ENCODE measurements at places on chromosomes 13 and 19.

DNA sequence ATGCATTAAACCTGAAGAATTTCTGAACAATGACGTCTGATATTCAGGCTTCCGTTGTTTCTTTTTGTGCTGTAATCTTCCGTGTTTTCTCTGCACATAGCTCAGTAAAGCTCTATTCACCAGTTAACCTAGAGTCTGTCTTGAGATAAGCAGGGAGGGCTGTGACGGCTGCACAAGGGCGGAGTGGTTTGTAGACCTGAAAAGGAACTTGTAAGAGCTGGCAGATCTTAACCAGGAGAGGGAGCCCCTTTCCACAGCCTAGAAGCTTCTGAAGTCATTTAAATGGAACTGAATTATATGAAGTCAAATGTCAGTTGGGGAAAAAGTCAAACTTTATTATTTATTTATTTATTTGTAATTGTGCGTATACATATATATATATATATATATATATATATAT lies 27.5 kb downstream of the DPRX start:
- no peak for DNase-seq

GRCh38 chr13:110010404-110011138 lies 224.2 kb upstream of the IRS2 start:
- no peak for DNase-seq

DNA sequence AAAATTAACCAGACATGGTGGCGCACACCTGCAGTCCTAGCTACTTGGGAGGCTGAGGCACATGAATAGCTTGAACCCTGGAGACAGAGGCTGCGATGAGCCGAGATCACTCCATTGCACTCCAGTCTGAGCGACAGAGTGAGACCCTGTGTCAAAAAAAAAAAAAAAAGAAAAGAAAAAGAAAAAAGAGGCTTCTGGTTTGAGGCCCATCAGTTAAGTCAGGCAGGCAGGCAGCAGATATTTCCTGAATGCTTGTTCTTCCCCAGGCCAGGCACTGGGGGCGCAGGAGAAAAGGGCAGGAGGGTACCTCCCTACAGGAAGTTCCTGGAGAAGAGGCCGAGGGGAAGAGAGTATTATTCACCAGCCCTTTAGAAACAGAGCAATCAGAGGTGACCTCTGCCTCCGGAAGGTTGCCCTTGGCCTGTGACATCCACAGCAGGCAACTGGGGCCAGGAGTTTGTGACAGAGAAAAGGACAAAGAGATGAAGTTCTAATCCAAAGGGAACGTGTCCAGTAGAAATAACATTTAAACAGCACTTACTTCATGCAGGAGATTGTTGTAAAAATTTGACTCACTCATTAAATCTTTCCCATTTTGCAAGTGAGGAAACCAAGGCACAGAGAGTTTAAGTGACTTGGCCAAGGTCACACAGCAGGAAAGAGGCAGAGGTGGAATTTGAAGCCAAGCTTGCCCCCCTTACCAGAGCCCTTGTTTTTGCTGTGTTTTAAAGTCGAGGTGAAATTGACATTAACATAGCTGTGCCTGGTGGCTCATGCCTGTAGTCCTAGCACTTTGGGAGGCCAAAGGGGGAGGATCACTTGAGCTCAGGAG lies 4.3 kb upstream of the RLN3 start:
- no peak for DNase-seq

GRCh38 chr19:33133438-33134031 lies 1.6 kb downstream of the WDR88 start:
- DNase-seq, result no peak

DNA sequence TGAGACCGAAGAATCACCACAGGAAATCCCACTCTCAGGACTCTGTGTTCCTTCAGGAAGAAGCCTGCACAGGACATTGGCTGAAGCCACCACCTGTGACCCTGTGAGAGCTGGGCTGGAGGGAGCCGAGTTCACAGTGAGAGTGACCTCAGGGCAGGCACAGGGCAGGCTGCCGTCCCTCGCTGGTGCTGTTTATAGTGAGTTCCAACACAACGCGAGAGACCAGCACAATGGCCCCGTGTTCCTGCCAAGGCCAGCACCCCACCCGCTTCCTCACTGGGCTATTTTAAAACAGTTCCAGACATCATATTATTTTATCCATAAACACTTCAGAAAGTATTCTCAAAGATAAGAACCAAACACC lies 18.4 kb upstream of the GAS6 start:
- DNase-seq, result no peak

DNA sequence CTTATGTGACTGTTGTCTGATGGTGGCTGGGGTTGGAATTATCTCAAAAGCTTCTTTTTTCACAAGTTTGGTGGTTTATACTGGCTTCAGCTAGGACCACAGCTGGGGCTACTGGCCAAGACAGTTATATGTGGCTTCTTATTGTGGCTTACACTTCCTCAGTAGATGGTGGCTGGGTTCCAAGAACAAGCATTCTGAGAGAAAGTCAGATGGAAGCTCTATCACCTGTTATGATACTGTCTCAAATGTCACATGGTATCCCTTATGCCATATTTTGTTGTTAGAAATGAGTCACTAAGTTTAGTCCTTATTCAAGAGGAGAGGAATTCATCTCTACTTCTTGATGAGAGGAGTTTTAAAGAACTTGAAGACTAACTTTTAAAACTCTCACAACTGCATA lies 41.6 kb downstream of the NDFIP2 start:
- DNase-seq, result no peak

GRCh38 chr19:11290256-11290655 lies 5.7 kb upstream of the TSPAN16 start:
- no peak for DNase-seq

DNA sequence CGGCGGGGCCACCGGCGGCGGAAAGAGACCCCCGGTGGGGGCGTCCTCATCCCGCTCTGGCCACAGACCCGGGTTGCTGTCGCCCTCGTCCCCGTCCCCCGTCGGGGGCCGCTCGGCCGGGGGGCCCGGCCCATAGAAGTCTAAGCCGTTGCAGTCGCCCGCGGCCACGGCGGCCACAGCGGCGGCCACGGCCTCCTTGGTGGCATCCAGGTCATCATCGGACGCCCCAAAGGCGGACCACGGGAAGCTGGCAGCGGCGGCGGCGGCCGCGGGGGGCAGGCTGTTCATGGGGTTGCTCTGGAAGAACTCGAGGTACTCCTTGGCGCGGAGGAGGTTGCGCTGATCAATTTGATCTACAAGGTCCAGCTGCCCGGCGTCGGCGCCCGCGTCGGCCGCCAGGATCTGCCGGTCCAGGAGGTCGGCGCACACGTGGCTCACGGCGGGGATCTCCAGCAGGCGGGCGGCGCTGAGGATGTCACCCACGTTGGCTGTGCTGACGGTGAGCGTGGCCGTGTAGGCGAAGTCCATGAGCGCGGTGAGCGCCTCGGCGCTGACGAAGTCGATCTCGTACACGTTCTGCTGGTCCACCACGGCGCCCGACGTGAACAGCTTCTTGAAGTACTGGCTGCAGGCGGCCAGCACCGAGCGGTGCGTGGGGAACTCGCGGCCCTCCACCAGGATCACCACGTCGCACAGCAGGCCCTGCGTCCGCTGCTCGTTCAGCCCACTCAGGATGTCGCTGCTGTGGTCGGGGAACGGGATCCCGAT lies 12.1 kb downstream of the ZBTB7A start:
- DNase-seq, result no peak

DNA sequence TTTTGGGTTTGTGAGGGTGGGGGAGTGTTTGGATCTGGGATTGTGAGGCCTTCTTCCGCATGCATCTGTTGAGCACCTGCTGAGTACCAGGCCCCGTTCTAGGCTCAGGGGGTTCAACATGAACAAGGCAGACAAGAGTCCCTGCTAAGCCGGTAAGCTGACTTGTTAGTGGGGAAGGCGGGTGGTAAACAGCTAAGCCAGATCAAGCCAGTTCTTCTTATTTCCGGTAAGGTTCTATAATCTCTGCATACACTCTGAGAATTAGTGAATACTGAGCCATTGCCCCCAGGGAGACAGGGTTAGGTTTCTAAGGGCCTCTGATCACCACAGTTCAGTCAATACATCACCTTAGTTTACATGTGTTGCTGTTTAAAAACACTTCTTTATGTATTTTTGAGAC lies 9.9 kb upstream of the EHD2 start:
- no peak for DNase-seq

- DNase-seq, result no peak
Measured at GRCh38 chr19:10036601-10037071, 23.4 kb downstream of the RDH8 start.

- DNase-seq, result no peak
Measured at GRCh38 chr13:75881109-75881775, 245.1 kb downstream of the LMO7 start.

DNA sequence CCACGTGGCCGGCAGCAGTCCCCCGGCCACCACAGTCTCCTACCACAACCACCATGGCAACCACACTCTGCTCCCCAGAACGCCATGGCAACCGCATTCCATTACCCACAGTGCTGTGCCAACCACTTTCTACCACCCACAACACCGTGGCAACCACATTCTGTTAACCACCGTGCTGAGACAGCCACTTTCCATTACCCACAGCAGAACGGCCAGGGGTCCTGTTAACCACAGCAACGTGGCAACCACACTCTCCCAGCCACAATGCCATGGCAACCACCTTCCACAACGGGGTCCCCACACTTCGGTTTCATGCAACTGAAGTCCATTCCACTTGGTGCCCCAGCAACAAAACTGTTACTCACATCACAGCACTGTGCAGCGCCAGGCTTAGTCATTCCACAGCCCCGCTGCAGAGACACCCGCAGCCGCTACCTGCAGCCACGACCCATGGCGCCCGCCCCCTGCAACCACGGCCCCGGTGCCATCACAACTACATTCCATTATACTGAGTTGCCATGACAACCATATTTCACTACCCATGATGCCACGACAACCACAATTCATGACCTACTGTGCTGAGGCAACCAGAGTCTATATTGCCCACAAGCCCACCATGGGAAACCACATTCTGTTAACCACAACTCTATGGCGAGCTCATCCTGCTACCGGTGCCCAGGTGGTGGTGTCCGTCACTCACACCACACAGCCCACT lies 10.0 kb downstream of the DPF1 start:
- DNase-seq, result no peak

DNA sequence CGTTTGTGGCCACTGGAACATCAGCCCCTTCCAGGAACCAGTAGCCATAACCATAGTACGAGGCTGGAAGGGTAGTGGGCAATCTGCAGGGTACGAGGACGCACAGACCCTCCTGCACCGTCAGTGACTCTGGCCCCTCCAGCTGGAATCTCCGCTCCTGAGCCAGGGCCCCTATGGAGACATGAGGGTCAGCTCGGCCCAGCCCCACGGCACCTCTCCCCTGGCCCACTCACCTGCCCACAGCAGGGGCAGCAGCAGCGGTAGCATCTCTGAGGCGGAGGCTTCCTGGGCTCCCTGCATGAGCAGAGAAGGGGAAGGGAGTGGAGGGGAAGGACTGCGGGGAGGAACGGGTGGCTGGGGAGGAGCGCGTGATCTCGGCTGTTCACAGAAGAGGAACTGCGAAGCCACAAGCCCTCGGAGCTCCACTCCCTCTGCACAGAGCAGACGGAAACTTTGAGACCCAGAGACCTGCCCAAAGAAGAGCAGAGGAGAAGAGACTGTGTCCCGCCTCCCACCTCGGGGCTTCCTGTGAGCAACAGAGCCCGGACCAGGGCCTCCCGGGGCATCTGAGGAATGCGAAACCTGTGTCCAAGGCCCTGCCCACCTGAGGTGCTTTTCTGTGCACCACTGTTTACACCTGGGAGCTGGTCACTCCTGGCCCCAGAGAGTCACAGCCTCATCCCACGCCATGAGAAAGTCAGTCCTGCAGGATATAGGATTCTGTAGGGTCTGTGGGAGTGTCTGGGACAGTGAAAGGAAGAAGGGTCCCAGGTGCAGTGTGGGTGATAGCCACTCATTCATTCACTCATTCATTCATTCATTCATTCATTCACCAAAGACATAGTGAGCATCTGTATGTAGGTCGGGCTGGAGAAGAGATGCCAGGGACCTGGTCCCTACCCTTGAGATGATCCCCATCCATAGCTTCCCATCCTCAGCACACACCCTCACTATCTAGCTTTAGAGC lies at the start of gene SIGLEC6:
TSS of gene SIGLEC6 (minus strand) at position 322 of the 967 bp plus-strand sequence. CDS start at position 300, 22 bp downstream.
- no peak for DNase-seq

DNA sequence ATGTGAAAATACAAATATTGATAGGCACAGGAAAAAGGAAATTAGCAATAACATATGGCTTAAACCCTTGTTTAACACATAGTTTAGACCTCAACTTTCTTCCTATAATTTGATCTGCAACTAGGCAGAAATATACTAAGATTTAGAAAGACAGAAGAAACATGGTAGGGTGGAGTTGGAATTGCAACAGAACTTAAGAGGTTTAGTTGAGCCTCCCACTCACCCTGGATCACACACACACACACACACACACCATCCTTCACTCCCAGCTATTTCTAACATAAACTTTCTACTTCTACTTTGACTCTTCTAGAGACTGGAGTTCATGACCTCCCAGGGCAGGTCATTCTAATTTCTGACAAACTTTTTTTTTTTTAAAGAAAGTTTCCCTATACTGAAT lies 47.4 kb downstream of the FLT3 start:
- DNase-seq, result no peak

- no peak for DNase-seq
Measured at GRCh38 chr13:93499991-93500390, 273.4 kb downstream of the GPC6 start.

- DNase-seq, result no peak
Measured at GRCh38 chr19:31955884-31956283, 389.5 kb upstream of the ZNF507 start.

Measured in effector CD4-positive, alpha-beta T cell (primary cell).